ENCODE measurements at places on chromosomes 3 and 15. TPM values are rescaled to one million over a fixed set of nuclear protein-coding genes. Genes with fewer than 3 reads are reported as not detected.

PLA2G4F gene
- total RNA-seq, result not detected

FOXL2 gene
- total RNA-seq, result not detected

SEC11A gene
- total RNA-seq, result 175 TPM

HSPBAP1 gene
- 18.1 TPM for total RNA-seq

DNA sequence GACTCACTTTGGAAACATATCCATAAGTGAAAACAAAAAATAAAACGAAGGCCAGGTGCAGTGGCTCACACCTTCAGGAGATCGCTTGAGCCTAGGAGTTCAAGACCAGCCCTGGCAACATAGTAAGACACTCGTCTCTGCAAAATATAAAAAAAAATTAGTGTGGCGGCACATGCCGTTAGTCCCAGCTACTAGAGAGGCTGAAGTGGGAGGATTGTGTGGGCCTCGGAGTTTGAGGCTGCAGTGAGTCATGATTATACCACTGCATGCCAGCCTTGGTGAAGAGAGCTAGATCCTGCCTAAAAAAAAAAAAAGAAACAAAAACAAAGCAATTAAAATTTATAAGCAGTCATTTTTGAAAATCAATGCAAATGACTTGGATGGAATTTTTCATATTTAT lies 54.7 kb upstream of the NANOGP8 start:
- DNase-seq, result peak; percentile 10

DNA sequence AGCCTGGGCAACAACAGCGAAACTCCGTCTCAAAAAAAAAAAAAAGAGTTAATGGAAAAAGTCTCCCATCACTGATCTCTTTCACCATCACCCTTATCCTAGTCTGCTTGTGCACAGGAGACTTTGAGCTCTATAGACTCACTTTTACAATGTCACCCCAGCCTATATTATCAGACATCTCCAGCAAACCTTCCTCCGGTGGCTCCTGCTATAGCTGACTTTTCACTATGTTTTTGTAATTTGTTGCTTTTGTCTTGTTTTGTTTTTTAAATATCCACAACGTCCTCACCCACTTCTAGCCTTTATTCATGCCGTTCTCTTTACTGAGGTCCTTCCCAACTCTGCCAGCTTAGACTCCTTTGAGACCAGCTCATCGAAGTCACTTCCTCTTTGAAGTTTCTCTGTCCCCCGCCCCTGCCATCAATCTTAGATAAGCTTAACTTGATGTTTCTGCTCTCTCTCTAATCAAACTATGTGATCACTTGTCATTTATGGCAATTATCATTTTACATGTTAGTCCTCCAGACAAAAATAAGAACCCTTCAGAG lies 82.7 kb upstream of the CHD2 start:
- DNase-seq, result no peak

DNA sequence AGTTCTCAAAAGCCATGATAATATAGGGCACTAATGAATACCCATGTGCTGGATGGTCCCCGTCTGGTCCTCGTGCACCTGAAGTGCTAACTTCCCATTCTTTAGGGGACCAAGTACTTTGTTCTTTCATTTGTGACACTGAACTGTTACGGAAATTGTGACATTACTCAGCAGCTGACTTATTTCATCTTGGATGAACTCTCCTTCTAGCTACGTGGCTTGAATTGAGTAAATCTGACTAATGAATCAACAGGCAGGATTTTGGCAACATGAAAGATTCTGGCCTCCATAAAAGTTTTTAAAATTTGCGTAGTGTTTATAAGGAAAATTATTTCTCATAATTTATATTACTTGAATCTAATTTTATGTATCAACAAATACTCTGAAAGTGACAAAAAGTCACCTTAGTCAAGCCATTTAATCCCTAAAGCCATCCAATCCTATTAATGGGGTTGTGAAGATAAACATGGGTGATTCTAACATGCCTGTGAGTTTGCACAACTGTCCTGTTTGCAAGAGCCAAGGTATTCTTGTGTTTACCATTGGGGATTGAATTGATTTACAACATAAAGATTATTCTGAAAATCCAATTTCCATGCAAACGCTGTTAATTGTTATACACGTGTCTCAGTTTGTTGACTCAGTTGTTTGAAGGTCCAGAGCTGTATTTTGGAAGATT lies 119.9 kb downstream of the AGBL1 start:
- no peak for DNase-seq

DNA sequence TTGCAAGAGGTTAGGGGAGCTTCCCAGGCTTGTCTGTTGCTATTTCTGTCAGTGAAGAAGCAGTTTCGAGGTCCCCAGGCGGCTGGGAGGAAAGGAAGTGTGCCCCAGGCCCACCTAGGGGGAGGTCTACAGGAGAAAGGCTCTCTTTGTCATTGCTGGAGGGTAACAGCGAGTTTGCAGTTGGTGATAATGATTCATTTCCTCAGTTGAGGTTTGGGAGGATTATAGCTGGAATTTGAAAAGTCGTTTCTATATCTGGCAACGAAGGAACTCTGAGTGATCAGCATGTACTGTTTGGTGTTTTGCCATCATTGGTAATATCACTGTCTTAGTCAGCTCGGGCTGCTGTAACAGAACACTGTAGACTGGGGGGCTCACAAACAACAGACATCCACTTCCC lies 65.5 kb upstream of the UBE3A start:
- DNase-seq, result peak; percentile 99

GRCh38 chr3:144687862-144688261 lies 716.2 kb downstream of the DIPK2A start:
- DNase-seq, result no peak

DNA sequence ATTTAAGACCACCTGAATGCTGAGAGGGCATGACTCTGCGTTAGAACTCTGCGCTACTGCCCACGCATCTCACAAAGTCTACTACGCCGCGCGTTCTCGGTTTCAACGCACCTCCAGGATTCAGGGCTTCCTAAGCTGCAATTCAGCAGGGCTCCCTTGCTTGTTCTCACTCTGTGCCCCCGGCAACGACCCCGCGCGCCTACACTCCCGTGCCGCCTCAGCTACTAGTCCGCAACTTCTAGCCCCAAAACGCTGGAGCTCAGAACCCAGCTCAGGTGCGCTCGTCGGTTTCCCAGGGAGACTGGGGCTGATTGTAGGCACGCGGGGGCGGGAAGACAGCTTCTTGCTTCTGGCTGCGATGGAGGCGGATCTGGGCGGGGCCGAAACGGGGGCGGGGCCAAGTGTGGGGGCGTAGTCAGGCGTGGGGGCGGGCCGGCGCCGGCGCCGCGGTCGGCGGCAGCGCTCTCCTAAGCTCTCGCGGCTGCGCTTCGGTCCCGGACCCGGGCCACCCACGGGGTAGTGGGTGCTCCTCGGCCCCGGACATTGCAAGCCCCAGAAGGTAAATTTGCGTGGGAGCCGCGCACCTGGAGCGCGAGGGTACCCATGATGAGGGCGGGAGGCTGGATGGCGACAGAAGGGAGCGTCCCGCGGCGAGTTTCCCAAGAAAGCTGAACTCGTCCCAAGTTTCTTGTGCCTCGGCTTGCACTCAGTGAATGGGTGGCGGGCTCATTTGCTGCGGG lies at the start of gene ARHGEF26:
Gene ARHGEF26 (plus strand): TSS at position 430 of the 740 bp plus-strand sequence. CDS start 603 bp downstream, outside the sequence.
- DNase-seq, result peak; percentile 66

DNA sequence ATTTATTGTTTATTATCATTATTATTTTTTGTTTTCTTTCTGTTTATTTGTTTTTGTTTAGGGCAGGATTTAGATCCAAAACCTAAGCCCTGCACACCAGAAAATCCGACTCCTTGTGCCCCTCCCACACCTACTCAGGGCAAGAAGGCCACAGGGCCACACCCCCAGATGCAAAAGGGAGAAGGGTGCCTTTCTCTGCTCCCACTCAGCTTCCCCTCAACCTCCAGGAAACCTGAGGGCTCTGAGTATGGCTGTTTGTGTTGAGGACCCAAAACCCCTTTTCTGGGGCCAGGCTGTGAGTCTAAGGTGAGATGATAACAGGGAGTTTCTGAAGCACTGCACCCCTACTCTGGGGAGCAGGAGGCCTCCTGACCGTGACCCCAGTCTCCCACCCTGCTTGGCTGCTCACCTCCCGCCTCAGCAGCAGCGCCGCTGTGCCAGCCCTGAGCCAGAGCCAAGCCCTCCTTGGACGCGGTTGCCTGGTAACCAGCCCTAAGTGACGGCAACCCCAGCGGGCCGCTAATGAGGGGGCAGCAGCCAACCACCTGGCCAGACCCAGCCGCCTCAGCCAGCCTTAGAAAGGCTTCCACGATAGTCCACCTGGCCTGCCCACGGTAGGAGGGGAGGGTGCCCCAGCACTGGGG lies 6.4 kb upstream of the C15orf39 start:
- no peak for DNase-seq

DNA sequence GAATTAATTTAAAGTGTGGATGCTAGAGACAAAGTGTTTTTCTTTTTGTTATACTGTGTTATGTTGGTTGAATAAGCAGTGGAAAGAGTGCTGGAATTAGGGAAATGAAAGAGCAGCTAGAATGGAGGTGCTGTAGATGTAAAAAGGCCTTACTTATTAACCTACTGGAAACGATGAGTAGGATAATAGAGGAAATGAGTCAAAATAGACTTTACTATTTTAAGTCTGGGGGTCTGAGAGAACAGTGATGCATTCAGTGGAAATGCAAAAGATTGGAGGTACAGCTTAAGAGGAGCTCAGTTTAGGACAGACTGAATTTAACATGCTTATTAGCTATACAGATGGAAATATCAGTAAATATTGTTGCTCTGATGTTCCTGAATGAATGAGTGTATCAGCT lies 674.0 kb downstream of the OTOL1 start:
- peak; percentile 72 for DNase-seq

Data from HT1080 (cell line).